Omental fat pad (tissue), 4 donors: ENCODE measurements at places on chromosomes 3 and 15. TPM values are rescaled to one million over a fixed set of nuclear protein-coding genes. Genes with fewer than 3 reads are reported as not detected.

Gene LMAN1L
- total RNA-seq, result not detected

Gene CPN2
- 0.24 TPM for total RNA-seq

Gene TRPC1
- 11.2 TPM for total RNA-seq

Gene TIMP4
- 171 TPM for total RNA-seq

Gene FAM81A
- 0.72 TPM for total RNA-seq

Gene HRG
- not detected for total RNA-seq

Gene KCNMB3
- total RNA-seq, result 1.8 TPM

Gene BRPF1
- 19.7 TPM for total RNA-seq

Gene ZDHHC19
- total RNA-seq, result not detected

Gene CDCP1
- total RNA-seq, result 30.7 TPM

Gene DCBLD2
- total RNA-seq, result 25.5 TPM

Gene CGNL1
- total RNA-seq, result 7.7 TPM

Gene SLC38A3
- total RNA-seq, result 1.5 TPM

Gene CSK
- 26.1 TPM for total RNA-seq
